ENCODE measurements at places on chromosomes 1 and 21. TPM values are rescaled to one million over a fixed set of nuclear protein-coding genes. Genes with fewer than 3 reads are reported as not detected.

The DCDC2B gene
- not detected for total RNA-seq

The ANKRD35 gene
- 5.5 TPM for total RNA-seq

The ACTA1 gene
- total RNA-seq: not detected

The TYW3 gene
- total RNA-seq: 10.1 TPM

The NUDT17 gene
- 7.3 TPM for total RNA-seq

The SERPINC1 gene
- not detected for total RNA-seq

The CELA2A gene
- not detected for total RNA-seq

The ATP1A2 gene
- not detected for total RNA-seq

The SMAP2 gene
- total RNA-seq: 21.3 TPM

The RUNX3 gene
- not detected for total RNA-seq

The AGT gene
- total RNA-seq: 1.2 TPM

The ATPAF1 gene
- total RNA-seq: 78.1 TPM

All from myometrial cell (primary cell).